ENCODE measurements at places on chromosomes 4 and X.
A peak's percentile ranks its signal among the peaks of the same experiment; 100 is the strongest.

- DNase-seq = no peak
Observed at GRCh38 chrX:53003111-53003510, 44.8 kb upstream of the FAM156A start.

DNA sequence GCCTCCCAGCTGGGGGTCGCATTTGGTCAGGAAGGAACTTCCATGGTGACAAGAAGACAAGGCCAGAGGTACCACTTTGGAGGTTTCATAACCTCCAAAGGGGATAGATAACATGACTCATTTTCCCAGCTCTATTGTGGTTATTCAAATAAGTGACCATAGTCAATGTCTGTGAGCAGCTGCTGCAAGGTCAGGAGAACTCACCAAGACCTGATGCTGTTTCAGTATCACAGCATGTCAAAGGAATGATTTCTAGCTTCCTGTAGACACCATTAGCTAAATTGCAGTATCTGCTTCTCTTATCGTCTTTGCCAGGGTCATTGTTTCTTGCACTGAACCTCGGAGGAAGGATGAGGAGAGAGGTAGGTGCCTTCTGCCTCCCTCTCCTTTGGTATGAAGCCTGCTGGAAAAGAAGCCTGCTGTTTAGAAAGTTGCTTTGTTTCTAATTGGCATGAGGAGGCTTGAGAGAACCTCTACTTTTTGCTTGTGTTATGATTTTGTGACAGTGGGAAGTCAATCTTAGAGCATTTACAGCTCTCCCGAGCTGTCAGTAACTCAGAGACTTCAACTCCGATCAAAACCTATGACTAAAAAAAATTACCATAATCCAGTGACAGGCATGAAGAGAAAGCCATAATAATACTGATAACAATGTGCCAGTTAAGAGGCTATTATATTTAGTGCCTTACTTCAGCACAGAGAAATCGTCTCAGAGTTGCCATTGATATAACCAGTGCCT is 38.0 kb upstream of the GATB start:
- DNase-seq = no peak

DNA sequence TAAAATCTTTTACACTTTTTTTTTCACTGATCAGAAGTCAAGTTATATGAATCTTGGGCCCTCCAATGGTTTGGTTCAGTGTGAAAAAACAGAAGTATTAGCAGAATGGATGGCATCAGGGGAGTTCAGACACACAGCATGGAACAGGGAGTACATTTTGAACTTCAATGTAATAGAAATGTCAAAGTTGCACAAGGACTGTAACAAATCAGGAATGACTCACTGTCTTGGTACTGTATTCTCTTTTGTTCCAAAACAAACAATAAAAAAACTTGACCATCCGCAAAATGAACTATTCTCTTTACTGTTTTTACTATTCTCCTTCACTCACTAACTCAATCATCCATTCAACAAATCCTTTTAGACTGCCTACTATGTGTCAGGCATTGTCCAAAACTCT is 401.0 kb downstream of the FSTL5 start:
- no peak for DNase-seq

GRCh38 chrX:24465532-24465865 is 413 bp downstream of the PDK3 start:
- no peak for DNase-seq

GRCh38 chrX:154534526-154535322 is 11.9 kb downstream of the G6PD start:
- DNase-seq = peak; percentile 77

GRCh38 chrX:87518504-87518903 is 902 bp downstream of the KLHL4 start:
- DNase-seq = no peak

DNA sequence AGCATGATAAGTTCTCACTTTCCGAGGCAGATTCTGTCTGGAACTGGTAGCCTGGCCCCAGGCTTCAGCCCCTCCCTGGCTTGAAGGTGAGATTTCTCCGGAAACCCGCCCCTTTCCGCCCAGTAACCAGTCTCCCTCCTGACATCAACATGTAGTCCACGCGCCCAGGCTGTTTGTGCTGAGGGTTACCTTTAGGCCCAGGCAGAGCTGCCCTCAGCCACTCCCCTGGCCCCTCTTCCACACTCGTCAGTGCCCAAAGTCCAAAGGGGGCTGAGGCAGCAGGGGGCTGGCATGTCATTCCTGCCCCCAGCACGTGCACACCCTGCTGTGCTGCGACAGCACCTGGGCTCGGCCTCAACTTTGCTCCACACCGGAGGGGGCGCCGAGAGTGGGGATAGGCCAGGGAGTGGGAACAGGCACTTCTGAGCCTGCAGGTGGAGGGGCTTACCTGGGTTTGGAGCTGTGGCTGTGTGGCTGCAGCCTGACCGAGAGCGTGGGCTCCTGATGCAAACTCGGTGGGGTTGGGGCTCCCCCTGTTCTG is 69.5 kb upstream of the ANK2 start:
- DNase-seq = no peak

DNA sequence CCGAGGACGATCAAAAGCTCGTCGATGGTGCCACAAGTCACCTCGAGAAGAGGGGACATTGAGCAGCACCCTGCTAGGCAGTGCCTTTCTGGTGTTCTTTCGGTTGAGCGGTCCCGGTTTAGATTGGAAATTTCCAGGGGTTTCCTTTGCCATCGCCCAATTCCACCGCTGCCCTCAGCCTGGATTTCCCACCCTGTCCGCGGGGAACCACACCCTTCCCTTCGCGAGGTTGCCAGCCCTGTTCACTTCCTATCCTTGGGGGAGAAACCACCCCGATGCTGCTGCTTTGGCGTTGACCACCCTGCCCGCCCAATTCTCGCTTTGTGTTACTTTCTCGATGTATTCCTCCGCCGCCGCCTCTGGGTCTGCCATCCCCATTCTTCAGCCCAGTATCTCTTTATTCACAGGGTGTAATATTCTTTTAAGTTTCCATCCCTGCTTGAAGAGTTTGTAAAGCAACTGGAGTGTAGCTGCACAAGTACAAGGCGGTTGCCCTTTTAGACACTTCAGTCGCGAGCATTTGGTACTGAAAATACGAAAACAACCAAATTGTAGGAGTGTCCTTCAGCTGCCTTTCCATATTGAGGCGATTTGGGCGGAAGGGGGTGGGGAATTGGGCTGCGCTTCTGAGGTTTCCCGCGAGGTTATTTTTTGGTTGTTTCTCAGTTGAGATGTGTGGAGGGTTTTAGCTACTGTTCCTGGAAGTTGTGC is 1.1 kb downstream of the OGT start:
- no peak for DNase-seq

DNA sequence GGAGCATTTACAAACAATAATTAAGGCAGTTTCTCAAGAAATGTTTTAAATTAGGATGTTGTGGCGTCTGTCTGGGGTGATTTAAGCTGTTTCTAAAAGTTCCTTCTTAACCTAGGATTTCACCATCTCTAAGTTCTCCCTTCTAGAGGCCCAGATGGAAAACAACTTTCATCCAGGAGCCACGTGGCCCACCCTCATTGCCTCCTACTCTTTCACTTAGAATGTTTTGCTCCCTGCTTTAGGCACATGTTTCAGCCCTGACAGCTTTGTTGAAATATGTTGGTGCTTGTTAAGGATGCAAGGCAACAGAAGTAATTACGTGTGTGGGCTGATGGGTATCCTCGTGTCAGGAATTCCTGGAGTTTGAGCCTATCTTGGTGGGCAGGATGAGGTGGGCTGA is 131.3 kb downstream of the GUCY2F start:
- no peak for DNase-seq

DNA sequence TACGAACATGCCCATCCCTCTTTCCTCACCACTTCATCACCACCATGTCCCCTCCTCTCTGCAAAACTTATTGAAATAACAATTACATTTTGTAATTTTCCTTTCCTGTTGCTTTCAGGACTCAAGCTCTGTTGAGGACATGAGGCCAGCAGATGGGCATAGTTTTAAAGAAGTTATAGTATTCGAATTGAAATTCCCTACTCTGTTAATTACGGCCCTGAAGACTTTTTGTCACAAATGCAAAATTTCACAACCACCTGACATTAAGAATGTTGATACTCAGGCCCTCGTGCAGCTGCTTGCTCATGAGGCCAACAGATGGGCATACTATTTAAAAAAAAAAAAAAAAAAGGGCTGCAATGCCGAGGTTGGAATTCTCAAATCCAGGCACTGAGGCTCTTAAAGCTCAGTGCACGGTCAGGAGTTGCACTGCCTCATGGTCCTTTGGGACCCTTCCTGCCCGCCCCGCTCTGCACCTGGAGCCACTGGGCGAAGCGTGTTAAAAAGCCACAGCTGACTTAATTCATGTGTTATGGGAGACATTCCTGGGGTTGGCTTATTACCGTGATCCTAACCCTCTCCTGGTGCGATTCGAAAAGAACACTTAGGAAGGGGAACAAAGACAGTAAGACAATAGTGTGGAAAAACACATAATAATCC is 34.2 kb upstream of the FAT1 start:
- no peak for DNase-seq

- DNase-seq = no peak
Observed at GRCh38 chr4:140839888-140840790, 84.0 kb upstream of the TBC1D9 start.

DNA sequence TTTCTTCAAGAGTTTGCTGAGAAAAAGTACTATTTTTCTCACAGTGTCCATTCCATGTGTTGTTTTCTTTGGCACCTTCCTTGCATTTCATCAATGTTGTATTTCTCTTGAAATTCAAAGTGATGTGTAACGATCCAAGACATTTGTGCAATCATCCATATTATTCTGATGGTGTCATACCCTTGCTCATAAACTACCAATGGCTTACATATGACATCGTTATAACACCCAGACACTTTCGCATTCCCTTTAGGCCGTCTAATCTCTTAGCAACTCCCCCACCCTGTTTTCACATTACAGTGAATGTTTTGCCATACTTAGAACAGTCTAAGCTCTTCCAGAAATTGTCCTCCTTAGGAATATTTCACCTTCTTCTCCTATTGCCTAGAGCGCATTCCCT is 1779.0 kb downstream of the PCDH7 start:
- DNase-seq = no peak

GRCh38 chr4:76898949-76899645 is 1.2 kb upstream of the SOWAHB start:
- no peak for DNase-seq

- DNase-seq = no peak
Observed at GRCh38 chrX:67555578-67556203, 11.9 kb downstream of the AR start.

GRCh38 chrX:150616179-150616862 is 47.9 kb downstream of the MTM1 start:
- DNase-seq = no peak

DNA sequence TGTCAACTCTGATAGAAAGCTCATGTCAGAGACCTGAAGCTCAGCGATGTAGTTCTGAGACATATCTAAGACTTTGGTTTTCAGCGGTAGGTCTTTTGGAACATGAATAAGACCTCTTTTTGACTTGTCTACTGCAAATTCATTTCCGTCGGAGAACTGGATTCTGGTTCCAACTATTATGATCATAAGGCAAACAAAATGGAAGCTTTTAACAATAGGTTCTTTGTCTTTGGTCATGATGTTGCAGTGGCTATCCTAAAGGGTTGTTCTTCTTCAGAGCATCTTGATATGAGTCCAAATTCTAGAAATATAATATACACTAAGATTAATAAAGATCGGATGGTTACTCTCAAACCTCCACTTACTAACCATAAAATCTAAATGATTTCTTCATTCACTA is 24.6 kb upstream of the TLR1 start:
- no peak for DNase-seq

GRCh38 chr4:163595580-163595979 is 101.1 kb downstream of the TMA16 start:
- DNase-seq = no peak

- no peak for DNase-seq
Observed at GRCh38 chrX:152813206-152813605, 17.4 kb downstream of the CETN2 start.

GRCh38 chrX:45172890-45173289 is 27.8 kb downstream of the DIPK2B start:
- no peak for DNase-seq

DNA sequence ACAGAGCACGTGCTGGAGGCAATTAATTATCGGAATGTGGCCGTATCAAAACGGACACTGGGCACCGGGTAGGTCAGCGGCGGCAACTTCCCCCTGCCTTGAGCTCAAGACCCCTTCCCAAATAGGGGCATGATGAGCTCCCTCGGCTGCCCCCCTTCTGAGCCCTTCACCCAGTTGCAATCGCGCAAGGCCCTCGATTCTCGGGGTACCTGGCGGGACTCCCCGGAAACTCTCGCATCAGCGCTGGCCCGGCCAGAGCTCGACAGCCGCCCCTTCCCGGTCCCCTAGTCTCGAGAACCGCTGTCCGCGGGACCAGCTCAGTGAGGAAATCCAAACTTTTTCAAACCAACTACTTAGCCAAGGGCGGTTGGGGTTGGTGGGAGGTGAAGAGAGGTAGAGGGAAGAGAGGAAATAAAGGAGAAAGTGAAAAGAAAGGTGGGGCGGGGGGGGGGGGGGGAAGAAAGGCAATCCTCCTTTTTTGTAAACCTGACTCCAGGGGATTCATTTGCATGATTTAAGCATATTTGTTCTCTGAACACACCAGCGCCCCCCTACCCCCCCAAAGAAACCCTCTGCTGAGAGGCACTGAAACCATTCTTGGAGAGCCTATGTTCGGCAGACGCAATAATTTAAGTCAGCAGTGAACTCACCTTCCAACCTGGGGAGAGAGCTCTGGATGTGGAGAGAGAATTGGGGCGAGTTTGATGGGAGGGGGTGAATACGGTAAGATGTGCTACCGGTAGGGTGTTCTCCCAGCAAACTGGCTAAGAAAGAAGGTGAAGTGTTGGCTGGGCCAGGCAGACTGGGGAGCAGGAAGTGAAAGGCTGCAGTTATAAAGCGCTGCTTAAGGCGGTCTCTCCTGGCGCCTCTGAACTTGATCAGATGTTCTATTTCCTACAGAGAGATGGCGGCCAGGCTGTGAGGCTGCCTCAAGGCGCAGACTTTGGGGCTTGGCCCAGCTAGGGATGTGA is 2.0 kb upstream of the ZIC3 start:
- DNase-seq = no peak

DNA sequence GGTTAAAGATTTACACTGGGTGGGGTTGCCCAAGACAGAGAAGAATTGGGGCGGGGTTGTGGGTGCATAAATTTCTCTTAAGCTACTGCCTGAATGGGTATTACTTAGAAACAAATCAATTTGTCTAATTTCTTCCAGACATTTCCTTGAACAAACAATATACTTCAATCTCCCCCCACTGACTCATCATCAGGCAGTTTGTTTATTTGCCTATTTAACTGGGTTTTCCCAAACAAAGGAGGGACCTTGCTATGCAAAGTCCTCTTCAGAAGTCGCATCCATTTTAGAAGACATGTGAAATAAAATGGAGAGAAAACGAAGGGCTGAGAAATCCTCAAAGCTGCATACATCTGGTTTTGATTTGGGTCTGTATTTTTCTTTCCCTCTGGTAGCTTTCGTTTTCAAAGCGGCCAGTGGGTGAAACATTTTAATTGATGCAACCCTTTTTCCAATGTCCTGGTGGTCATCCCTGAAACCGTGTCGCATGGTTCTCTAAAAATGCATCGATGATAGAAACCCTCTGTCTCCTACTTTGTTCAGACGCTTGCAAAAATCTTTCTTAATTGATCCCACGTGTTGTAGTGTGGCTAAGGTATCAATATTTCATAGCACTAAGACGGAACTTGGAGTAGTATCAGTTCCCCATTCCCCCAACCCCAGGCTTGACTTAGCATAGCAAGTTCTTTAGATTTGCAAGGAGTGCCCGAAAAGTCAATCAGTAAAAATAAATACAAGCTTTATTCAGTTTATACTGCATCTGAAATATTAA is 115.1 kb upstream of the MXRA5 start:
- no peak for DNase-seq

Data from stimulated activated CD4-positive, alpha-beta T cell treated with anti-CD3 and anti-CD28 coated beads, Interleukin-1b, Interleukin-23, amount 100 ng/mL, for 1 hour (primary cell).